BJ (cell line): ENCODE measurements at places on chromosomes 3 and 15.

DNA sequence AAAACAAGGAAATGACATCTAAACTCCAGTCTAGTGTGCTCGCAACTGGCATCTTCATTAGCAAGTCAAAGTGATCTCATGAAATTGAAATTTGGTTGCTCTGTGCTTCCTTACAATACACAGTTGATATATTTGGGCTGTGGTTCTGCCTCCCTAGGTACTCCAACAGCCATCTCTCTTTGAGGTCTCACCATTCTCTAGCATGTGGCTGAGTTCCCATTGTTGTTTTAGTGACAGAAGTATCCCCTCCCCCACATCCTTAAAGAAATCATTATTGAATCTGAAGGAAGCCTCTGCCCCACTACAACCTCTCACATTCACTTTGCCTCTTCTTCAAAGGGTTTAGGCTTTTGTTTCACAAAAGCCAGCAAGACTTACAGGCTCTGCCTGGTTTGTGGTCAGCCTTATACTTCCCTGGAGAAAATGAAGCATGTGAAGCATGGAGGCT is 516.5 kb downstream of the NLGN1 start:
- no peak for DNase-seq

DNA sequence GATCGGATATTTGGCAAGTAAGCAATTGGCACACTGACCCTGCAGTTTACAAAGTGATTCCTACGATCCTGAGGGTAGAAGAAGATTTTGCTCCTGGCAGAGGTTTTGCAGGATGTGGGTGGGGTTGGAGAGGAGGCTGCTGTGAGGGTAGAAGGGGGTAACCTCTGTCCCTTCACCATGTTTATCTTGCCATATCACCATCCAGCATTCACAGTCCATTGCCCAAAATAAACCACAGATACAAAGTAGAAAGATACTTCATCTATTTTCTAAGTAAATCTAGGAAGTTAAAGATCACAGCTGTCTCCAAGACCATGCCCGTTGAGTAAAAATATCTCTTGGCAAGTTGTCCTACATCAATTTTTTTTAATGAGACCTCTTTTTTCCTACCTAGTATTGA is 51.6 kb downstream of the LIPC start:
- DNase-seq, result no peak

DNA sequence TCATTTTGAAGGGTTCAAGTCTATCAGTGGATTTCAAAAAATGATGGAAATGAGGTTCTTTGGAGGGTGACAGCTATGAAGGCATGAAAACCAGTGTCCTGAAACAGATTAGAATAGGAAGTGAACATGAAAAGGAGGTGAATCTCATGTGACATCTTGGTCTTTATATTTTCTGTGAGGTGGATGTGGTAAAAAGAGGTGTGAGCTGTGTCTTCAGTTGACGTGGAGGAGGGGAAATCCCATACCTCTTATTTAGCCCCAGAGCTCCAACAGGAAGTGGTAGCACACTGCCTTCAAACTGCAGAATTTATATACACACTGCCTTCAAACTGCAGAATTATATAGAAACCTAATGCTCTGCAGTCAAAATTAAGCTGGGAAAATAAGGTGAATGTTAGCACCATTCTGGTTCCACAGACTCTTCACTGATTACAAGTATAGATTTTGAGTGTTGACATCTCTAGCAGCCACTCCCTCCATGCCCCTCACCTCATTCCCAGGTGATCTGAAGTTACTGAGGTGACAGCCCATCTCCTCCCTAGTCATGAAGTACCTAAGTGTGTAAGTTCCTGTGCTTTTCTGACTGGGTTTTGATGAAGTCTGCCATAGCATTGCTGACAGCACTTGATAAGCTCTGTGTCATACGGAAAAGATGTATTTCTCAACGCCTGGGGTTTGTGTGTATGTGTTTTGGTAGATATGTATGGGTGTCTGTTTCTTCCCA is 2.7 kb downstream of the RAB8B start:
- DNase-seq, result no peak

DNA sequence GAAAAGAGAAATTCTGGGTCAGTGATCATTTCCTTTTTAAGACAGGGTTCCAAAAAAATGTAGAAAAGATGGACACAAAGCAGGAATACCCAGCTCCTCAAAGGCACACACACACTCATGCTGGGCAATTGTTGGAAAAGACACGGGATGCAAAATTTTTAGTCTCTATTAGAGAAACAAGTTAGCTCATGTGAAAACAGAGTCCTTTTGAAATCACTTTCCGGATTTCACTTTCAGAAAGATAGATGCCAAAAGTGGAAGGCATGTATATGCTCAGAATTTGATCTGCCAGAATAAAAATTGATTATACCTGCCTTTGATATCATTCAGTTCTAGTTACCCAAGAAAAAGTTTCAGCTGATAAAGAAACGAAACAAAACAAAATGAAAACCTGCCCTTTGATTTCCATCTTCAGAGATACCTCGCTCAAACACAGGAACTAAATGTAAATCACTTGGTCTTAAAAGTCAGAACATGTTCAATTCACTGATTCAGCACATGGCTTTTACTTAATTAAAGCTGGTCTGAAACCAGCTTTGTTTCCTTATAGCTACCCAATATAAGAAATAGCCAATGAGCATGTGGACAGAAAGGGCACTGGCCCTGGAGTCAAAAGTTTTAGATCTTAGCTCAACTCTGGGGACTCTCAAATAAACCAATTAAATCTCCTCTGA is 52.8 kb downstream of the PLD1 start:
- no peak for DNase-seq

GRCh38 chr3:162780313-162780712 is 1283.7 kb downstream of the OTOL1 start:
- DNase-seq, result no peak

GRCh38 chr3:48845170-48845569 is 2.5 kb downstream of the PRKAR2A start:
- no peak for DNase-seq

GRCh38 chr3:55630280-55630920 is 143.3 kb upstream of the WNT5A start:
- DNase-seq, result no peak

DNA sequence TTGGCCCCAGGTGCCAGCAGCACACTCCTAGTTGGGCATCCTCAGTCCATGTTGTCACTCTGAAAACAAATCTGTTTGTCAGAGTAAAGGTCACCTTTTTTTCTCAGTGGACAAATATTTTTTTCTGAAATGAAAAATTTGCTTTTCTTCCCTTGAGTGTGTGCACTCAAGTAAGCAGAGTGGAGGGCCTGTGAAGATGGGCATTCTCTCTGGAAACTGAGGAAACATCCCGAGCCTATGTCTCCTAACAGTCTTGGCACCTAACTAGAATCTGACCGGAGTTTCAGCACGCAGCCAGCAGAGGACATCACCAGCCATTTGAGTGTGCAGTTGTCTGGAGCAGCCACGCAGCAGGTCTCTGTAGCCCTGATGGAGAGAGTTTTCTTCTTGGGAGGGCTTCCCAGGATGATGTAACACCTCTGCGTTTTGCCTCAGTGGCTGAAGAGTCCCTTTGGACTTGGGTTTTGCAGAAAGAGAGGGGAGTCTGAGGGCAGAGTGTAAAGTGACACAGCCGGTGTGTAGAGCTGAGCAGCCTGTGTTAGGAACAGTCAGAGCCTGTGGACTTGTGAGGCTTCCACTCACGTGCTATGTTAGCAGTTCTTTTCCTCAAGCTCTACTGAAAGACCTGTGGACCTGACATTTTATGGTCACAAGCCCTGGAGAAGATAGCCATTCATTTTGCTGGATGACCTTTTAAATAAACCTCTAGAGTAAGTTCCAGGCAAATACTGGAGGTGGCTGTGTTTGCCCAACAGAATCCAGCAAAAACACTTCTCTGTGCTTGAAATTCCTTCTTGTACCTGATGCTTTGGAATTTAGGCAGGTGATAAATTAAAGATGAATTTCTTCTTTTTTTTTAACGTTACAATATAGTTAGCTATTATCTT is 51.6 kb downstream of the ABHD2 start:
- DNase-seq, result no peak

DNA sequence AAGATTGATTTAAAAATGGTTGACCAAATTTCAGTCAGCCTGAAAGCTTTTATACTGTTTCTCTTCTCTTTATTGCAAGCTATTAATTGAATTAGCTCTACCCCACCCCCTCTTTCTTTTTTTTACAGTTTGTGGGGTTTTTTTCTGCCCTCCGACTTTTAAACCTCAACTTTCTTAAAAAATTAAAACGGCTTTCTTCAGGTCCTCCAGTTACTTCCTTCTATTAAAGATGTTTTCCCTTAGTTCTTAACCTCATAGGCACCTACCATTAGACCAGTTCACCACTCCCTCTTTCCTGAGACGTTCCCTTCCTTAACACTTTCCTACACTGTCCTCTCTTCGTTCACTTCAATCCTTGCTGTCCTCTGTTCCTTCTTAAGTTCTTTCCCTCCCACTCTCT is 52.4 kb downstream of the ATP8B4 start:
- DNase-seq, result no peak

GRCh38 chr15:70098461-70099166 is 897 bp upstream of the TLE3 start:
- DNase-seq, result no peak

DNA sequence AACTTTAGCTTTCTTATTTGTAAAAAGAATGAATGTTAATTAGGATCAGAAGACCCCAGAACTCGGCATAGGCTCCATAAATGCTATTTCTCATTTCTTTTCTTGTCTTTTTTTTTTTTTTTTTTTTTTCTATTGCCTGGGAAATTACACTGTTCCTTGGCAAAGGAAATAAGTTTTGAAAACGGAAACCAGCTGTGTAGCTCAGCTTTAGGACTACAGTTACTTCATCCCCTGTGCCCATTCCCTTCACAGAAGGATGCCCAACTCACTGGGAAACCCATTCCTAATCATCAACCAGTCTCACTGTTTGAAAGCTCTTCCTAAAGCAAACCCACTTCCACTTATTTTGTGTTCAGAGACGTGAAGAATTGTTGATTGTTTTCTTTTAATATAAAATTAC is 254.0 kb upstream of the IL12A start:
- no peak for DNase-seq

DNA sequence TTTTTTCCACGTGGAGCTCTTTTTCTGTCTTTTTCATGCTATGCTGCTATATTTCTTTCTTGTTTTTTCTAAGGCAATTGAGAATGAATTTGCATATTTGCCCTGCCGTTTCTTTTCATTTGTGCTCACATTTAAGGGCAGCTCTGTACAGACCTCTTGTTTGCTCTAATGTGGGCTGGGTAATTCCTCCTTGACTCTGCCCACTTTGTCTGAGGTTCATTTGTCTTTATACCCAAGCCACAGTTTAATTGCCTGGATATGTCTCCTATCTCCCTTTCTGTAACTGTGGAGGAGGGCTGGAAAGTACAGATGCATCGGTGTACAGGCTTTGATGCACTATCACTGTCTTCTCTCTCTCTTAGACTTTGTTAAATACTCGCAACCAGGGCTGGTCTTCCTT is 195.9 kb downstream of the EPHB1 start:
- DNase-seq, result no peak

- no peak for DNase-seq
Observed at GRCh38 chr3:138442433-138442832, 8.0 kb downstream of the ESYT3 start.

- DNase-seq, result no peak
Observed at GRCh38 chr3:62101488-62101887, 271.9 kb downstream of the FEZF2 start.

DNA sequence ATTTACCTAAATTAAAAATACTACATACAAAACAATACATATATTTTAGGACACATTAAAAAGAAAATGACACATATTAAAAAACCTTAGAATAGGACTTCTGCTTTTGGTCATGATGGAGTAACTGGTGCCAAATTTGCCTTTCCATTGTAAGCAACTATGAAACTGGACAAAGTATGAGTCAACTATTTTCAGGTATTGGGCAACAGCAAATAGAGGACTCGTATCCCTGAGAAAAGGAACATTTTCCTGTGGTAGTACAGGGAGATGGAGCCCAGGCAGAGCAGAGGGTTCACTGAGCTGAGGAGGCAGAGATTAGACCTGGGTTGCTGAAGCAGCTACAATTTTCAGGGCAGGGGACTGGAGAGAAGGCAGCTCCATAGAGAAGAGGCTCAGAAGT is 14.7 kb downstream of the CCR1 start:
- DNase-seq, result no peak

DNA sequence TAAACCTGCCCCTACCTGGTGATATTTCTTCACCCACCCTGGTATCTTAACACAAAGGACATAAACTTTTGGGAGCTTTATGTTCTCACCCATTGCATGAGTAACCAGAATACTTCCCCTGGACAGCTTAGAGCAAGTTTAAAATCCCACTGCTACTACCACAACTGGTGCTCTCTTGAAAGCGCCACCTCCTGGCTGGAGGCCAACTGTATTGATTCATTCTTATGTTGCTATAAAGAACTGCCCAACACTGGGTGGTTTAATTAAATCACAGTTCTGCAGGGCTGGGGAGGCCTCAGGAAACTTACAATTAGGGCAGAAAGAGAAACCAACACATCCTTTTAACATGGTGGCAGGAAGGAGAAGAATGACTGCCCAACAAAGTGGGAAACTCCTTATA is 592.4 kb downstream of the EPHA3 start:
- DNase-seq, result no peak

- DNase-seq, result no peak
Observed at GRCh38 chr3:52043750-52044149, 12.6 kb downstream of the DUSP7 start.

- DNase-seq, result no peak
Observed at GRCh38 chr3:161148832-161149475, 43.8 kb upstream of the B3GALNT1 start.

- DNase-seq, result no peak
Observed at GRCh38 chr3:43316783-43317460, 30.6 kb downstream of the SNRK start.

DNA sequence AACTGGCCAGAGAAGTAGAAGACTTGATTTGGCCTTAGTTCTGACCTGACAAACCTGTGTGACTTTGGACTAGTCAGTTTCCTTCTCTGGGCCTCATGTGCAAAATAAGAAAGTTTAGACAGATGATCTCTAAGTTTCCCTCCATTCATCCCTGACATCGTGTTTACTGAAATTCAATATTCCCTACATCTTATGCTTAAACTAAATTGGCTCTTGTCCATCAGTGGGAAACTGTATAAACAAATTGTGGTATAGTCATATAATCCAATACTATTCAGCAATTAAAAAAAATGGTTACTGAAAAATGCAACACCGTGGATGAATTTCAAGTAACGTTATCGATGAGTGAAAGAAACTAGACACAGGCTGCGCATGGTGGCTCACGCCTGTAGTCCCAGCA is 64.4 kb upstream of the HRH1 start:
- no peak for DNase-seq

- DNase-seq, result no peak
Observed at GRCh38 chr3:51962854-51963530, 4.3 kb downstream of the PCBP4 start.

DNA sequence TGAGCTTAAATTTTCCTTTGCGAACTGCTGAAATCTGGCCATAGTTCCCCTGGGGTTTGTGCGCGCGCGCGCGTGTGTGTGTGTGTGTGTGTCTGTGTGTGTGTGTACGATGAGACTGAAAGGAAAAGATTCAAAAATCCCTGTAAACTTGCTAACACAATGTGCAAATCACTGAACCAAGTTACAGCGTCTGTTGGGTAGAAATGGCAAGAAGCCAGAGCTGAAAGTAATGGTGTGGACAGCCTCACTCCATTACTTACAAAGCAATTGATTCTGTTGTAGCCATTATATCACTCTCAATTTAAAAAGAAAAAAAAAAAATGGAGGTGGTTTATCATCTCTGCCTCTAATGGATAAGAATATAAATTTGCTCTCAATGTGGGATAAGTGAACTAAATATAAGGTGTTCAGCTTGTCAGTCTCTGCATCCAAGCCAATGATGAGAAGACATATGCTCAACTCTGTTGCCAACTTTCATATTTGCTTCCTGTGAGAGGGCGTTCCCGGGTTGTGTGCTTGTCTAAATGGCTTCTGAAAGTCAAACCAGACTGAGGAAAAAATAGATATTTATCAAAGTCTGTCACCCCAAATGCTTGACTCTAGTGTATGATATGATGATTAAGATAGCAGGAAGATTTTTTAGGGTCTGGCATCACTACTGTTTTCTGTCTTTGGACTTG is 422.2 kb downstream of the ZNF385D start:
- DNase-seq, result no peak
